HS-27A (cell line): ENCODE measurements at places on chromosomes 2 and 18.

GRCh38 chr2:44672431-44672830, 269.1 kb upstream of the SIX3 start:
- DNase-seq, result no peak

- no peak for DNase-seq
These were observed 273.5 kb downstream of the NBAS start for GRCh38 chr2:15287447-15288184.

DNA sequence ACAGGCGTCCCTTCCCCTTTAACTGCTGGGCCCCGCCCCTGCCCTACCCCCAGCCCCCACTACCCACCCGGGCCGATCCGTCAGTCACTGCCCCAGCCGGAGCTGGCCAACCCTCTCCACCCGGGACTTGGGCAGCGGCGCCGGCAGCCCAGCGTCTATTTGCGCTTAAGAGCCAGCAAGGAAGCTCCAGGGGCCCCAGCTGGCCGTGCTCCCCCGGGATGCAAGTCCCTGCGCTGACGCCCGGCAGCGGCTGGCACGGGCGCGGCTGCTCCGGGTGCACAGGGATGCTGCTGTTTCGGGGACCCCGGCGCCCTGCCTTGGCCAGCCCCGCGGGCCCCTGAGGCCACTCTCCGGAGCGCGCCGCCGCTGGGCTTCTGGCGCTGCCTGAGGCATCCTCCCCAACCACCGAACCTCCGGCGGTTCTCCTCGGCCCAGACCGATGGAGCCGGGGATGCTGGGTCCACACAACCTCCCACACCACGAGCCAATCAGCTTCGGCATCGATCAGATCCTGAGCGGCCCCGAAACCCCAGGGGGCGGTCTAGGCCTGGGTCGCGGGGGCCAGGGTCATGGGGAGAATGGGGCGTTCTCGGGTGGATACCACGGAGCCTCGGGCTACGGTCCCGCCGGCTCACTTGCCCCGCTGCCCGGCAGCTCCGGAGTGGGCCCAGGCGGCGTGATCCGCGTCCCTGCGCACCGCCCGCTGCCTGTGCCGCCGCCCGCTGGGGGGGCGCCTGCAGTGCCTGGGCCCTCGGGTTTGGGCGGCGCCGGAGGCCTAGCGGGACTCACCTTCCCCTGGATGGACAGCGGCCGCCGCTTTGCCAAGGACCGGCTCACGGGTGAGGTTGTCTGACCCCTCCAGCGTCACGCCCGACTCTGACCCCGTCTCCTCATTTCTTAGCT, at the start of gene TLX2:
TLX2 (plus strand) TSS at position 83 of the 903 bp plus-strand sequence; CDS start at position 440, 357 bp downstream.
- DNase-seq, result no peak

DNA sequence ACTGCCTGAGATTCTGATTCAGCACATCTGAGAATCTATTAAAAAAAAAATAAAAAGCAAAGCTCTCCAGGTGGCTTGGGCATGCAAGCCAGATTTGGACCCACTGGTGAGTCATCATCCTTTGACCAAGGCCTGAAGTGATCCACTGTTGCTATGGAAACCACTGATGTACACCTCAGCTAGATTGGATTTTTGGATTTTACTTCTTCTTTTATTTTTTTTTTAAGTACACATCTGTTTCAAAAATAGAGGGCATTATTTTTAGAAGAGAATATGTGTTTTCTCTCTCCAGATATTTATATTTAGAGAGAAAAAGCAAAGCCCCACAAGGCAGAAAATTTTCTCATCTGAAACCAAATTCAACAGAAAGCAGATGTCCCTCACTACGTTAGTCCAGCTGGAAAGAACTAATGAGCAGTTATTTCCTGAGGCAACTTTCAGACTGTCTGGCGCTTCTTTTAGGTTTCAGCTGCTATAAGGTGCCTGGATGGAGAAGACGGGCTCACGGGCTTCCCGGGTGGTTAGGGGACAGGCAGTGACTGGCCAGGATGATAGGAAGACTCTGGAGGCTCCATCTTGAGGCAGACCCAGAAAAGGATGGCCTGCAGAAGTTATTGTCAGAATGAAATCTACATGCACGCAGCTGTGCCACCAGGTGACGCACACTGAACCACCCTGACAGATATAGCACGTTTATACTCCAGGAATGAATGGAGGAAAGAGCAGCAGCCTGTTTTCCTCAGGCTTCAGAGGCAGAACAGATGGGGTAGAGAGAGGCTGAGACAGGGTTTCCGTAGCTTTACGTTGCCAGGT, 50.5 kb downstream of the MRPL35 start:
- DNase-seq, result no peak

- DNase-seq, result peak; percentile 17
These were observed 55.5 kb downstream of the PIGN start for GRCh38 chr18:62131301-62131909.

DNA sequence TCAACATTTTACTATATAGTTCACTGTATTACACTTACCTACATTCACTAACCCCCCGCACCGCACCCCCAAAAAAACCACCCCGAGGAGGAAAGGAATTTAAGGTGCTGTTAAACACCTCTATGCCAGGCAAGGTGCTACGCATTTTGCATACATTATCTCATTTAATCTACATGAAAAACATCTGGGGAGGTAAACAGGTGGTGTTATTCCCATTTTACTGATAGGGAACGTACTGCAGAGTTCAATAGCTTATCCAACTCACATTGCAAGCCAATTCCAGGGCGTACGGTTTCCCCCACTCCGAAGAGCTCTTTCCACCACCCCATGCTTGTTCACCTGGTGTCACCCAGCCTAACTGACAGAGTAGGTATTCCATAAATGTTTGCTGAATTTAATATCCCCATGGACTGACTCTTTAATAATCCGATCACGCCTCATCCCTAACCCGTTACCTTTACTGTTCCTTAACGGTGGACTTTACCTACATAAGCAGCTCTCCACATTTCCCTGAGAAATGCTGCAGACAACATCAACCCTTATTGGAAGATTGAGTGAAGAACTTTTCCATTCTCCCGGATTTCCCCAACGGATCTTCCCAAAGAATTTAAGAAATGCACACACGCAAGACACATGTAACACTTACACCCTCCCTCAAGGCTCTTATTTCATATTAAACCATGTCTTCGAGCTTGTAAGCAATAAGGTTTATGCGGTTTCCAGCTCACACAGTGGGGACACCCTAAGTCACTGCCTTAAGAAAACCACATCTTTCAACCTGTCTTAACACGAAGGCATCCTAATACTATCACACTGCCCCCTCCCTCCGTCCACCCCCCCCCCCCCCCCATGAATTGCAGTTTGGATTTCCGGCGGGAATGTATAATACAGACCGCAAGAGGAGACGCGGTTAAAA, 1.2 kb downstream of the RAPH1 start:
- no peak for DNase-seq

GRCh38 chr2:20565623-20566236, 85.2 kb downstream of the HS1BP3 start:
- DNase-seq, result no peak

- DNase-seq, result no peak
These were observed 254.3 kb downstream of the RBM43 start for GRCh38 chr2:151007365-151007764.

GRCh38 chr2:106026271-106027190, 167.6 kb downstream of the UXS1 start:
- no peak for DNase-seq

GRCh38 chr18:45298986-45299385, 316.3 kb upstream of the SLC14A2 start:
- DNase-seq, result no peak

GRCh38 chr2:25229279-25230197, 61.2 kb upstream of the POMC start:
- no peak for DNase-seq

- DNase-seq, result no peak
These were observed 142.7 kb downstream of the SCG2 start for GRCh38 chr2:223459328-223459939.

DNA sequence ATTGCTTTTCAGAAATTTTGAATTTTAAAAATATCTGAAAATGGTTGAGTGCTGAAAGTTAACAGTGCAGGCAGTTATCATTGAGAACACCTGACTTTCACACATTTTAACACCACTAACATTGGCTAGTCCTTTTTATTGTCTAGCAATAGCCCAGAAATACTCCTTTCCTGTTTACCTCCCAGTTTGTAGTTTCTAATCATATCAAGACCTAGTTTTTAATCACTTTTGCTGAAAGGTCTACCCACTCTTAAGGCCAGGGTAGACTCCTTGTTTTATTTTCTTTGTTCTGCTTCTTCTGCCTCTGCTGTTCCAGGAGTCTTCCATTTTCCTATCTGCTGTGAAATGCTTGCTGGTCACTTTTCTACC, 72.1 kb downstream of the UBE2E3 start:
- DNase-seq, result no peak
